ENCODE measurements at places on chromosomes 4 and X.

GRCh38 chrX:36534900-36535299 lies 473.3 kb upstream of the FAM47C start:
- no peak for ATAC-seq

- ATAC-seq, result no peak
These were observed 35.9 kb downstream of the ADGRG4 start for GRCh38 chrX:136336623-136337022.

GRCh38 chr4:96102541-96103026 lies 262.7 kb downstream of the PDHA2 start:
- no peak for ATAC-seq

- no peak for ATAC-seq
These were observed 39.7 kb downstream of the PRSS12 start for GRCh38 chr4:118313098-118313497.

DNA sequence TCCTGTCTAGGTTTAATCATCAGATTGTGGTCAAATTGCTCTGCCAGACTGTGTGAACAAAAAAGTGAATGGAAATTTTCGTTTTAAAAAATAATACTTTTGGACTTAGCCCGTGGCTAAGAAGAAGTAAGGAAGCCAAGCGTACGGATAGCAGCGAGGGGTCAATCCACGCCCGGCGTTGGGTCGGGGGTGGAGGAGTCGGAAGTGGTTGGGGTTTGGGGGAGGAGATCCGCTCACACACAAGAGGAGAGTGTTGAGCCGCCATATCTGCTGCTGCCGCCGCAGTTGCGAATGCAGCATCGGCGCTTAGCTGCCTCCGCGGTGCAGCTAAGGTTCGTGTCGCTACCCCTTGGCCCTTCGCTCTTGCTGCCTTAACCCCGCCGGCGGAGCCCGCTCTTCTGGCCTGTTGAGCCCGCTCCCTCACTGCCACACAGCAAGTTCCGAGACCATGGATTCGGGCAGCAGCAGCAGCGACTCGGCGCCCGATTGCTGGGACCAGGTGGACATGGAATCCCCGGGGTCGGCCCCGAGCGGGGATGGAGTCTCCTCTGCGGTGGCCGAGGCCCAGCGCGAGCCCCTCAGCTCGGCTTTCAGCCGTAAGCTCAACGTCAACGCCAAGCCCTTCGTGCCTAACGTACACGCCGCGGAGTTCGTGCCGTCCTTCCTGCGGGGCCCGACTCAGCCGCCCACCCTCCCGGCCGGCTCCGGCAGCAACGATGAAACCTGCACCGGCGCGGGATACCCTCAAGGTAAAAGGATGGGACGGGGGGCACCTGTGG lies at the start of gene GSPT2:
TSS of gene GSPT2 (plus strand) at position 264 of the 779 bp plus-strand sequence. CDS start at position 449, 185 bp downstream.
- peak; percentile 89 for ATAC-seq

Data from activated CD4-positive, CD25-positive, alpha-beta regulatory T cell treated with anti-CD3 and anti-CD28 coated beads, Interleukin-2, amount 50 U/mL, for 24 hours (primary cell).